ENCODE measurements at places on chromosomes 3 and 15.
A peak's percentile ranks its signal among the peaks of the same experiment; 100 is the strongest.

DNA sequence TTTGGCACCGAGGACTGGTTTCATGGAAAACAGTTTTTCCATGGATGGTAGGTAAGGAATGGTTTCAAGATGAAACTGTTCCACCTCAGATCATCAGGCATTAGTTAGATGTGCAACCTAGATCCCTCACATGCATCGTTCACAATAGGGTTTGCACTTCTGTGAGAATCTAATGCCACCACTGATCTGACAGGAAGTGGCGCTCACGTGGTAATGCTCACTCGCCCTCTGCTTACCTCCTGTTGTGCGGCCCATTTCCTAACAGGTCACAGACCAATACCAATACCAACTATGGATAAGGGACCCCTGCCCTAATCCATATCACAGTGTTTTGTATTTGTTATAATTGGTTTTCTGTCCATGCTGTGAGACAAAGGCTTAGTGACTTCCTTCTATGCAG is 58.9 kb downstream of the SLMAP start:
- no peak for DNase-seq

DNA sequence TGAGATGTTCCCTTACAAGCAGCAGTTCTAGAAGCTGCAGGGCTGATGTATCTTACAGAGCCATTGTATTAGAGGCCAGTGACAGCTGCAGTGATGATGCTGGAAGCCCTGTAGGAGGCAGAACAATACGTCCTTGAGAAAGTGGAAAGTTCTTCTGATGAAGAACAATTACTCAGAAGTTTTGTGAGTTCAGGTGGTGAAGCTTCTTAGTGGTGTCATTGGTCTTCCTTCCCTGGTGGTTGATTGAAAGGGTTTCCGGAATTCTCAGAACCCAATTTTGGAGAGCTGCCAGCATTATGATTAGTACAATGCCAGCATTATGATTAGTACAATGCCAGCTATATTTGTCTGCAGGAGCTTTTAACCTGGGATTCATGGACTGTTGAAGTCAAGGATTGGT is 356.4 kb downstream of the MFSD1 start:
- no peak for DNase-seq

GRCh38 chr3:12886106-12886679 is 44.8 kb upstream of the RPL32 start:
- DNase-seq = no peak

DNA sequence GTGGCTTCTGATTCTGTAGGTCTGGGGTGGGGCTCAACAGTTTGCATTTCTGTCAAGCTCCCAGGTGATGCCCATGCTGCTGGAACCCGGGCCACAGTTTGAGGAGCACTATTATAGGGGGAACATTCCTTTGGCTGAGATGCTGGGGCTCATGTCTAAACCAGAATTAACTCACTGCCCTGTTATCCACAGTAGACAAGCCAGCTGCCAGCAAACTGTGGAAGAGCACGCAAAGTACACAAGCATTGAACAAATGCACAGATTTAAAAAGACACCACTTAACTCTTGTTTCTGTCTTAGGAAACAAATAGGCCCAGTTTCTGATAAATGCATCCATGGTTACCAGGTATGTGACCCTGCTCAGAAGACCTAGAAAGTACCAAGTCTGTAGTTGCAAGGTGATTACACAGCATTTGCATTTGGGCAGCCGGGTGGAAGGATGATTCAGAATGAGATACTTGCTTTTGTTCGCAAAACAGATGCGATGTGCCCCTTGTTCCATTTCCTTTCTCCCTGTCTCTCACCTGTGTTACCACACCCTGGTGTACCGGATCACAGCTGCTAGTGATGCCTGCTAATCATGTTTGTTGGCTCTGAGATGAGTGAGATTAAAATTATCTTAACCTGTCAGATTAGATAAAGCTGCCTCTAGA is 12.4 kb downstream of the GYG1 start:
- peak; percentile 23 for DNase-seq

GRCh38 chr3:115588201-115589115 is 34.9 kb upstream of the GAP43 start:
- DNase-seq = no peak

DNA sequence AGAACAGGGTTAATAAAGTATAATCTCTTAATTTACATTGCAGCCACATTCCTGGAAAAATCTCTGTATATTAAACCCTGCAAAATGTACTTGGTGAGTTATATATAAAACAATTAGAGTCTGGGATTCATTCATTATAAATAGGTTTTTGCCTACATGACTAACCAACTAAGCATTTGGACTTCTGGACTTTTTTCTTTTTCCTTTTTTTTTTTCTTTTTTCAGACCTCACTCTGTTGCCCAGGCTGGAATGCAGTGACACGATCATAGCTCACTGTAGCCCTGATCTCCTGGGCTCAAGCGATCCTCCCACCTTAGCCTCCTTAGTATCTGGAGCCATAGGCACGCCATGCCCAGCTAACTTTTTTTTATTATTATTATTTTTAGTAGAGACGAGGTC is 4.5 kb downstream of the DNAJC13 start:
- no peak for DNase-seq

GRCh38 chr15:91603384-91604080 is 250.0 kb upstream of the SLCO3A1 start:
- DNase-seq = no peak

GRCh38 chr3:129173206-129173605 is 10.5 kb downstream of the CNBP start:
- no peak for DNase-seq

GRCh38 chr3:86814918-86815655 is 175.9 kb downstream of the VGLL3 start:
- no peak for DNase-seq

GRCh38 chr15:85810075-85810474 is 15.3 kb upstream of the KLHL25 start:
- no peak for DNase-seq

DNA sequence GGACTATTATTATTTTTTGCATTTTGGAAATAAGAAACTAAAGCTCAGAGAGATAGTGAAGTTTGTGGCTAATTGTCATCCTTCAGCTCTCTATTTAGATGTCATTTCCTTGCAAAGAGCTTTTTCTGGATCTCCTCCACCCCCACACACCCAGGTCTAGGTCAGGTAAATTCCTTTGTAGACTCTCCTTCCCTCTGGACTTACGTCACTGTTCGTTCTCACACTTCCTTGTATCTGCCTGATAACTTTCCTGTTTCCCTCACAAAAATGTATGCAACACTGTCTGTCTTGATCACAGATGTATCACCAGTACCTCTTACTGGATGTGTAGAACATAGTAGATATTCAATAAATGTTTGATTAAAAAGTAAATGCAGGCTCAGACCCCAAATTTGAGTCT is 6.1 kb upstream of the MB21D2 start:
- no peak for DNase-seq

DNA sequence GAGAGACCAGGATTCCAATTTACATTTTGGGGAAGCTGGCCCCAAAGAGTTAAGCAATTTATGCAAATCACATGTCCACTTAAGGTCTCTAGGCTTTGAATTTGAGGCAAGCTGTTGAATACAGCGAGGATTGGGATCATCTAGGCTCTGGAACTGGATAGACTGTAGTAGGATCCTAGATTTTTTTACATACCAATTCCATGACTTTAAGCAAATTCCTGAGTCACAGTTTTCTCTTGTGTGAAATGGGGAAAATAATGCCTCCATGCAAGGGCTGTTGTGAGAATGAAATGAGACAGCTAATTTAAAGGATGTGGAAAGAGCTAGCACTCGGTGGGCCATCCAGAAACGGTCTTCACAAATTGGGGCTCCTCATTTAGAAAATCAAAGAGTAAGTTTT is 103.4 kb downstream of the MINAR1 start:
- no peak for DNase-seq

DNA sequence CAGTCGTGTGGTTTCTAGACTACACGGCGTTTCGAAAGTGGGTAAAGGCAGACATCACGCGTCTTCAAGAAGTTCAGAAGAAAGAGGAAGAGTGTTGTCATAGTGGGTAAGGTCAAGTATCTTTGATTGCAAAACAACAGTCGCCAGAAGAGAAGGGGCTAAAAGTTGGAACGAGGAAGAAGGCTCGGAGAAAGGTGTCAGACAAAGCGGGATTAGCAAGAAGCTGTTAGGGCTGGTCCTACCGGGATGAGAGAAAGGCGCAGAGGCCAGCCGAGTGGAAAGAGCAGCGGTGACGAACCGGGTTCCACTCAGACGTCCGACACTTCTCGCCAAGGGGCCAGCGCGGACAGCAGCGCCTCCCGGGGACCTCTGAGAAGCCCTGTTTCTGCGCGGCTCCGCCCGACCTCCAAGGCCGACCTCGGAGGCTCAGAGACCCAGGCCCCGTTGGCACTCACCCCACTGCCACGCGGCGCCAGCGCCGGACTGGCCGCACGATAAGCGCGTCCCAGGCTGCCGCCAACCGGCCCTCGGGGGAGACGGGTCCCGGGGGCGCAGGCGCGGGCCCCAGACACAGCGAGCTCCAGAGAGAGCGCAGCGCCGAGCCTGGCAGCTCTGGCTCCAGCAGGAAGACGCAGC is 436 bp downstream of the ADPGK start:
- no peak for DNase-seq

DNA sequence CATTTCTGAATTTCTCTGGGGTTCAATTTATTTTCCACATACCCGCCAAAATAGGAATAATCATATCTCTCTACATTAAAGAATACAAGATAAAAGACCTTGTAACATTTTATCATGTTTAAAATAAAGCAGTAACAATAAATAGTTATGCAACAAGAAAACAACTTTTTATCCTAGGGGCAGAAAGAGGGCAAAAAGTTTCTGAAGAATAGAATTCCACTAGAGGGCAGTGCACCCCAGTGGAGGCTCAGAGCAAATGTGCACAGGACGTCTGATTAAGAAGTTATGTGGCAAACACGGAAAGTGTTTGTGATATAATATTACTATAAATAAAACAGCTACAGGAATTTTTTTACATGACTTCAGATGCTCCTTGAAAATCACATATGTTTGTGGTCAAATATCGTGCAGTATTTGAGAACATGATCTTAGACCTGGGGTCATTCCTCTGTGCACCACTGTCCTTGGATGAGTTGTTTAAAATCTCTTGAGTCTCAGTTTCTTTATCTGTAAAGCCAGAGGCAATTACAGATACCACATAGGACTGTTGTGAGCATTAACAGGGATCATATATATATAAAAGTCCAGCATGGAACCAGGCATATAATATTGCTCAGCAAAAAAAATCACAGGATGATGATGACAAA is 13.2 kb upstream of the PIK3R4 start:
- DNase-seq = peak; percentile 25

- no peak for DNase-seq
These were observed 27.2 kb downstream of the CYFIP1 start for GRCh38 chr15:22952796-22953579.

DNA sequence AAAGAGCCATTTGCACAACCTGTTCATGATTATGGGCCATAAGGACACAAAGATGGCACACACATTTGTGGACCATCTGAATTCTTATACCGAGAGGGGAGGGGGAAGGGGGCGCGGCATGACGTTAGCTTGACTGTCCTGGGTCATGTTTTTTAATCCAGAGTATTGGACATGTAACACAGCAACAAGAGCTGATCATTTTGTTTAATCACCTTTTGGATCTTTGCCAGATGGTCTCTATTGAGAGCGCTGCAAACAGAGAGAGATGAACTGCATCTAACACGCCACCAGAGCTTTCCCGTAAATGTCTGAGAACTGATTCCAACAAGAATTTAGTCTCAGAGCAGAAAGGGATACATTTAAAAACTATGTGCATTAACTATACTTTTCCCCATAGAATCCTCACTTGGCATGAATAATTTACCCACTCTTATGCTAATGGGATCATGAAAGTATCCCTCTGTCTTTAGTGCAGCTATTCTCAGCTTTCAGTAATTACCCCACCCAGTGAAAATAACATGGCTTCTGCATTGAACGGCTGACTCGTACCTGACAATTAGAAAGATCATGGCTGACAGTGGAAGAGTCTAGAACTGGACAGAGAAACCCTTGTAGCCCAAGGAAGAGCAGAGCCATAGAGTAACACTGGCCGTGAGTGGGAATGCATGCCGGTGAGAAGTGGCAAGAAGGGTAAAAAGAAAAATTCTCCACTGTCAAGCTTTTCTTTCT is 22.6 kb downstream of the MEIS2 start:
- no peak for DNase-seq

DNA sequence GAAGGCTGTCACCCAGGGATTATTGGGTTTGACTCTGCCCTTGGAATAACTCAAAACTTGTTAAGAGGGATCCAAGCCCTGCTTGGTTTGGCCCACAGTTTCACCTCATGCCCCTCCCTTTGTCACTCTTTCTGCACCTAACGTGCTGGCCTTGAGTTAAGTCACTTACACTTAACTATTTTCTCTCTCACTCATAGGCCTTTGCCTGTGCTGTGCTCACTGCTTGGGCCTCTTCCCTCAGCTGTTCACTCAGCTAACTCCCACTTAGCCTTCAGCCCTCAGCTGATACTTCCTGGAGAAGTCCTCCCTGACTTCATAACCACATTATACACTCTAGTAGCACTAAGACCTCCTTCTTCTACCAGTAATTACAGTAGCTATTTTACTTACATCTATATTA is 133.3 kb downstream of the CMSS1 start:
- no peak for DNase-seq

- no peak for DNase-seq
These were observed 1.3 kb downstream of the BHLHE40 start for GRCh38 chr3:4980229-4981203.

DNA sequence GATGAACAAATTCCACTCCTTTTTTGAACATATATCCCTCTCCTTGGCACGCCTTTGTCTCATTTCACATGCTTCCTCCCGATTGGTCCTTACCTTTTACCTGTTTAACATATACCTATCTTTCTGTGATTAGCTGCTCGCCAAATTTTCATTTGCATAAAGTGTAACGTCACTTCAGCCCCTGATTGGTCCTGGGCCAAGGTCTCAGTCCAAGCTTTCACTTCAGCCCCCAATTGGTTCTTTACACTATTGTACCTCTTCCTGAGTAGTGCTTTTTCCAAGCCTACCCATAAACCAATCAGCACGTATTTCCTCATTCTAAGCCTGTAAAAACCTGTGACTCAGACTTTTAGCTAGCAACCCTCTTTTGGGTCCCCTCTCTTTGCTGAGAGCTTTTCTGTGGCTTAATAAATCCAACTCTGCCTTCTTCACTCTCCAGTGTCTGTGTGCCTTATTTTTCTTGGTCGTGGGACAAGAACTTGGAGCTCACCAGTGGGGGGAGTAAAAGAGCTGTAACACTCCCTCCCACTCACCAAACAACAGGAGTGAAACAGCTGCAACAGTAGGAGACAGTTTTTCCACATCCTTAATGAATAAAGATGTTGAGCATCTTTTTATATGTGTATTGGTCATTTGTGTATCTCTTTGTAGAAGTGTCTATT is 584 bp upstream of the XCR1 start:
- no peak for DNase-seq

- DNase-seq = no peak
These were observed 269.4 kb upstream of the SUCLG2 start for GRCh38 chr3:67923796-67924195.

DNA sequence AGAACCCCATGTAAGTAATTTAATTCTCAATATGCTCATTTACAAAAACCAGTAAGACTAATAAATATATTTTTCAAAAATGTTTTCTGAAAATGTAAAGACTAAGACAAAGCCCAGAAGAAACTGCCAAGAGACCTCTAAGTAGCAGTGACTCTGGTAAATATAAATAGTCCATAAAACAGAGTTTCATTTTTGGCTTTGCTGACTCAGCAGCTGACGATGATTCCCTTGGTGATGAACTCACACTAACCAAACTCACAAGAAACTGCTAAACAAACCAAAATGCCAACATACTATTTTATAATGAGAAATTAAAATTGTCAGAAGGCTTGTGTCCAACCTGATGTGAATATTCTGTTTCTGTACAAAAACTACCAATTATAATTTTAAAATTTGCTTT is 31.5 kb upstream of the IMPG2 start:
- DNase-seq = no peak
